ENCODE measurements at places on chromosomes 3 and 15.

- no peak for DNase-seq
Measured at GRCh38 chr15:78047761-78048627, 29.5 kb downstream of the TBC1D2B start.

GRCh38 chr3:161549261-161549660 lies 52.7 kb downstream of the OTOL1 start:
- DNase-seq, result no peak

DNA sequence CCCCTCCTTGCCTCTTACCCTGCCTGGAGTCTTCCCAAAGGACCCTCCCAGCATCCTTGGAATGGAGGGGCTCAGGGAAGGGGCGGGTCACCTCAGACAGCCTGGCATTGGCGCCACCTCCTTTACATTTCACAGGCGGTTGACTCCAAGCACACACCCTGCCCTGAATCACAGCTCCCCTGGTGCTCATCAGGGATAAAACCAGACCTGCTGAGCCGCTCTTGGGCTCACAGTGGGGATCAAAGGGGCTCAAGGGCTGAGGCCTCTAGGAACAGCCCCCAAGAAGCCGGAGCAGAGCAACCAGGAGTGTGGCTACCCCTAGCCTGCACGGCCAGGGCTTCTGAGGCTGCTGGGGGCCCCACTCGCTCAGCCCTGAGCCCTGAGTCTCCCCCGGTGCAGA lies 16.6 kb downstream of the LINGO1 start:
- no peak for DNase-seq

- DNase-seq, result no peak
Measured at GRCh38 chr15:66142285-66142684, 111.3 kb downstream of the MEGF11 start.

GRCh38 chr15:37094915-37095711 lies 5.2 kb downstream of the MEIS2 start:
- DNase-seq, result no peak
